ENCODE measurements at places on chromosomes 5 and 9.

DNA sequence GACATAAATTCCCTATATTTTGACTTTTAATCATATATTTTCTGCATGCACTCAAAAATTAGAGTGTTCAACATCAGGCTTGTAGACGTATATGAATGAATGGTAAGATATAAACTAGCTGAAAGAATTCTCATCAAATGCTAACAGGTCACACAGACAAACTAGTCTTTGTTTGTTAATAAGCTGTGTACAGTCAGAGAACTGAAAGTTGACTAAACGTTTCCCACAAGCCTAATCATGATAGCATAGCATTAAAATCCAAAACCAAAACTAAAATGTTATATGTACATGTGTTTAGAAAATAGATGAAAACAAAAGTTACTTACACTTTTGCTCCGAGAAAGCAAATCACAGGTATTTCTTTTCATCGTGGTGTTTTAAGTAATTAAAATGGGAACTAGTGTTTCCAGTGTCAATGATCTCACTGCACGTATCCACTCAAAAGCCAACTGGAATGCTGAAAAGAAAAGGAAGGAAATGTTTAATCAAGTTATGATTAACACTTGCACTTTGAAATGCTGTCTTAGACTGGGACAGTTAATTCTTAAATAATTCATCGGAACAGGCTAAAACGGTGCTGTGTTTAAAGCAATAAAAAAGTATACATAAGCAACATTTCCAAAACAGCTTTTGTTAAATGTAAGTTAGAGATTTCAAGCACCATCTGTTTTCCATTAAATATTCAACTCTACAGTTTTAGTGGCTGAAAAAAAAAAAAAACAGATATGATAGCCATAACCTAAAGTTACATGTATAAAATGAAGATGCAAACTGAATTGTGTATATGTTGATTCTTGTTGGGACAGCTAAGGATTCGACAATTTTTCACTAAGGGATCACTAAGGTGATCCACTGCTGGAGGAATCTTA, 291.9 kb upstream of the PDE4D start:
- no peak for DNase-seq

- no peak for DNase-seq
These were observed 253.2 kb downstream of the CEMIP2 start for GRCh38 chr9:71515107-71515506.

DNA sequence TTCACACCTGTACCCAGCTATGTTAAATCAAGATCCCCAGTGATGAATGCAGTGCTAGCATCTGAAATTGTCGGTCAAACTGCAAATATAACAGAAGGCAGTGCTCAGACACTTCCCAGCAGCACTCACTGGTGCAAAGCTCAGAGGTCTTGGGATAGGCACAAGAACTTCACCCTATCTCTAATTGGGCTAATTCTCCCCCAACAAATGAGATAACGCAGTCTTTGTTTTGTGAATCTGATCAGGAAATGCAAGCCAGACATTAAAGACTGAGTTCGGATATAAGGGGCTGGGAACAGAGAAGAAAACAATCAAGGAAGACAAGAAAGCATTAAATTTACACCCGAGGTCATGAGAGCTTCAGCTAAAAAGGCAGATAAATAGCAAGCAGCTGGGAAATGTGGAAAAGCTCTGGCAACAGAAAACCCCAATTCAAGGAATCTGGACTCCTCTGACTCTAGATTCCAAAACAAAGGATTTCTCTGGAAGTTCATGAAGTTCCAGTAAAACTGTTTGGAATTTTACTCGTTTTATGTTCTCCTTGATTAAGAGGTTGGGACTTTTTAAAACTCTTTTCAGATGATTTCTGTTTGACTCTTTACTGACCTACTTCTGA, 65.1 kb downstream of the GNA14 start:
- no peak for DNase-seq

DNA sequence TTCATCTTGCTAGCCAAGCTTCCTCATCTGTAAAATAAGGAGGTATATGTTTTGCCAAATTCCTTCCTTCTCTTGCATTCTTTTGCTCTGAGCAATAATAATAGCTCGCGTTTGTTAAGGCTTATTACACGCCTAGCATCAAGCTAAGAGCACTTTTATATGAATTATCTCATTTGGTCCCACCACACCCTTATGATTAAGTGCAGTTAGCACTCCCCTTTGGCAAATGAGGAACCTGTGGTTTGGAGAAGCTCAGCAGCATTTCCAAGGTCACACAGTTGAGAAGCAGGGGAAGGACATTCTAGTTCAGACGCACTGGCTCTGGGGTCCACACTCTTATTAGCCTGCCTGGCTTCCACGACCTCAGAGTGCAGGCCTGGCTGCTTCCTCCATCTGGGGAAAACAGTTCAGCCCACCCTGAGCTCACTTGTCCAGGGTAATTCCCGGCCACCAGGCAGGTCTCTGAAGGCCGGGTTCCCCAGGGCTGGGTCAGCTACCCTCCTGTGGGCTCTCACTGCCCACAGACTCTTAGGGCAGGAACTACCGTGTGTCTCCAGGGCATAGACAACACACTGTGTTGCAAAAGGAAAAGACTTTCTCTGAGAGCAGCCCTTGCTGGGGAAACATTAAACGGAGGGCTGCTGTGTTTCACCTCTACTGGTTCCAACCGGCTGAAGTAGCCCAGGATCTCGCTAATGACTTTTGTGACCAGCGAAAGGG, 9.9 kb upstream of the FBP1 start:
- no peak for DNase-seq

DNA sequence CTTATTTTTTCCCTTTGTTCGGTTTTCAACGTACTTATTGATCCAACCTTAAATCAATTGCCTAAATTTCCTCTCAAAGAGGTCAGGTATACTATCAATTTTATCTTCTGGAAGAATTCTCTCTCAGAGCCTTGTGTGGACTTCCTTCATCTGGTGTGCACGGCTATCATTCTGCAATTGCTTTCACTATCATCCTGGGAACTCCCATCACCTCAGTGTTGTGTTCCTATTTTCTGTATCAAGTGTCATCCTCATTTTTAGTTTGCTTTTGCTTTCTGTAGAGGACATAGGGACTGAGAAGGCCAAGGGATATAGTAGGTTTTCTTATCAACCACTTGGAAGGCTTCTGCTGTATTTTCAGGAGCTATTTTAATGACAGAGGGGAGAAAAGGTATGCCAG, 11.3 kb downstream of the STOM start:
- DNase-seq = no peak

- DNase-seq = no peak
These were observed 177.0 kb downstream of the DCP2 start for GRCh38 chr5:113153512-113154097.
